Stimulated activated CD4-positive, alpha-beta T cell treated with anti-CD3 and anti-CD28 coated beads, Interleukin-1b, Interleukin-23, amount 100 ng/mL, for 24 hours (primary cell): ENCODE measurements at places on chromosomes 11 and 22.

GRCh38 chr11:66322732-66323427 is 6.0 kb upstream of the CD248 start:
- DNase-seq: no peak

GRCh38 chr11:104764710-104765045 is 133.6 kb downstream of the CASP12 start:
- no peak for DNase-seq

GRCh38 chr11:36564376-36565030 is 3.3 kb upstream of the RAG1 start:
- peak; percentile 17 for DNase-seq

- DNase-seq: no peak
Measured at GRCh38 chr22:30277547-30278344, 11.1 kb upstream of the OSM start.

GRCh38 chr11:67020949-67021348 is 2.0 kb upstream of the SYT12 start:
- no peak for DNase-seq

DNA sequence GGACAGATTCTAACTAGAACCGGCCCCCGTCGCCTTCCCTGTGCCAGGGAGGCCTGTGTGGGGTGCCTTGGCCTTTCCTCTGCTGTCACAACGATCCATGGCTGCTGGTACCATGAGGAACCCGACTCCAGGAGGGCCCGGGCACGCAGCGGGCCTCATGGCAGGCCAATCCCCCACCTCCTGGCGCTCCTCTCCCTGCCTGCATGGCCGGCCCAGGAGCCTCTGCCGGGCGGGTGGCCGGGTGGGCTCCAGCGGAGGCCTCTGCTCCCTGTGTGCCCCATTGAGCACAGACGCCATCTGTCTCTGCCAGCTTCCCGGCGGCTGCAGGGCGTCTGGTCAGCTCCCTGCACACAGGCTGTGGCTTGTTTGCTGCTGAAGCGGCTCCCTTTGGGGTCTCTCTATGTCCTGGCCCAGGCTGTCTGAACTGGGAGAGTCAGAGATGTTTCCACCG is 86.5 kb downstream of the MYEOV start:
- DNase-seq: no peak

DNA sequence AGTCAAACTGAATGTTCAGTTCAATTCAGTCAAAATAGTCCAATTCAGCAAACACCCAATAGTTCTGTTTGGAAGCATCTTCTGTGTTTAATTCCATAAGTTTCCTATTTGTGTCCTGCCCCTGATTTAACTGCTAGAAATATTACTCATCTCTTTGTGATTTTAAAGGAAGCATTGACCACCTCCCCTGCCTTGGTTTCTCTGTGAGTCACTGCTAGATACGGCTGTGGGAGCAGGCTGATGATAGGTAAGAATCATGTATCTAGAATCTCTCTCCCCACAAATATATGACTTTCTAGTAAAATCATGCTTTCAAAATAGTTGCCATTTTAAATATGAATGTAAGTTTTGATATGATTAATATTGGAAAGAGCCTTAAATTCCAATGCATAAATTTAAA is 888.5 kb downstream of the NTM start:
- no peak for DNase-seq

- no peak for DNase-seq
Measured at GRCh38 chr11:126026579-126026978, 36.1 kb downstream of the CDON start.

- no peak for DNase-seq
Measured at GRCh38 chr22:31947296-31947695, 3.0 kb downstream of the YWHAH start.

- DNase-seq: no peak
Measured at GRCh38 chr11:102630598-102631448, 5.7 kb upstream of the MMP20 start.

DNA sequence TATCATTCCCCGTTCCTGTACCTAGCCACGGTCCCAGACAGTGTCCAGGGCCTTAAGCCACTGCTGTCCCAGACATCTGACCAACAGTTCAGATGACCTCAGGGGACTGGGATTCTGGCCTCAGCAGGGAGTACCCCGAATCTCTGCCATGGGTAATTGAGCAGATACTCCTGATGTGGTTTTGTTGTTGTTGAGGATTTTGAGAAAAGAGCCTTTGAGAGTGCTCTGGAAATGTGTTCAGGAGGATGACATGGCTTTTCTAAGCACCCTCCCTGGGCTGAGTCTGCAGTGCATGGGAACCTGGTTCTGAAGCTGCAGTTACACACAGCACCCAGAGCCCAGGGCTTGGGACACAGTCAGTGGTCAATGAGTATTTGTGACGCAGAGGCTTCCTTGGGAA is 30.4 kb downstream of the ADAMTS15 start:
- no peak for DNase-seq

DNA sequence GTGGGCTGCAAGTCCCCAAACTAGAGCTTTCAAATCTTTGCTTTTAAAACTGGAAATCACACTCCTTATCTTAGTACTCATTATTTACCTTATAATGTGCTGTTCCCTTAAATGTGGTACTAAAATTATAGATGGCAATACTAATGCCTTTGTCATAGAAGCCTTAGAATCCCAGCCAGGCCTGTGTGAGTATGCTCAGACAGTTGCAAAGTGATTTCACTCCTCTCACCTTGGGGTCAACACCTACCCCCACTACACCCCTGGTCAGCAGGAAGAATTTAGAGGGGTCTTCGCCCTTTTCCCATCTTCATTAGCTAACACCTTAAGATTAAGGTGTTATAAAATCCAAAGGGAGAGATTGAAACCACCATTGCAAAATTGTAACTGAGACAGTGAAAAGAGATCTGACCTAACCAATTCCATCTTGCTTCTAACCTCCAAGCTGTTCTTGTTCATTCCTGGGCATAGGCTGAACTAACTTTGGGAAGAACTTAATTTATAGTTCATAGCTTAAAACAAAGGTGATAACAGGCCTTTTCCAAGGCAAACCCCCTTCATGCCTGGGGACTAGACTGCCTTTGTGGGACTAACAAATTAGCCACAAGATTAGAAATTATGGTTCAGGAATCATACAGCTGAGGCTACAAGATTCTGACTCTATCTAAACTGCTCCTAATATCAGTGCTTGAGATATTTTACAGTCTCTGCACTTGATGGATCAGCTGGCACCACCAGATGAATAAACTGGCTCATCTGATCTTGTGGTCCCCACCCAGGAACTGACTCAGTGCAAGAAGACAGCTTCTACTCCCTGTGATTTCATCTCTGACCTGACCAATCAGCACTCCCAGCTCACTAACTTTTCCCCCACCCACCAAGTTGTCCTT is 10.4 kb upstream of the MRPL17 start:
- peak; percentile 15 for DNase-seq

GRCh38 chr11:63705526-63705925 is 24.2 kb downstream of the RTN3 start:
- no peak for DNase-seq

DNA sequence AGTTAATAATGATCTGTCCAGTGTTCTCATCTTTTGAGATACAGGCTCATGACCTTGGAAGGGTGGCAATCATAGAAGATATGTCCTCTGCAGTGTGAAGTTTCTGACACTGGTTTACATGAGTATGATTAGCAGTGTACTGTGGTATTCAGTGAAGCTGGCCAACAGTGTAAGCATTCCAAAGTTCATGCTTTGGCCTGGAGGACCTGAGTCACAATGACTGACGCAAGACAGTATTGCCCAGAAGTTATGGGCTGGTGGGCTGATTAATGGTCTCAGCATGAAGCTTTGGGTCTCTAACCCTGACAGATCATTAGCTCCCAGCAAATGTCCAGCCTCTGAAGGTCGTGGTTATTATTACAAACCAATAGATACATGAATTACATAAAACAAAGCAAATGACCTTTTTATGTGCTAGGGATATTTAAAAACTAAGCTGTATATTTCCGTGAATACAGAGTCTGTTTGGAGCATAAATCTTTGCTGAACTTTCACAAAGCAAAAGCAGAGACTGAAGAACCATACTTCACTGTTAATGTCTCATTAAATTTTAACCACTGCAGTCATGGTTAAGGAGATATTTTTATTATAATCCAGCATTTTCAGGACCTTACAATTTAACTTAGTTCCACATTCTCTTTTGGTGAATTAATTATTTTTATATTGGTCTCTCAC is 28.3 kb upstream of the USP47 start:
- DNase-seq: no peak

DNA sequence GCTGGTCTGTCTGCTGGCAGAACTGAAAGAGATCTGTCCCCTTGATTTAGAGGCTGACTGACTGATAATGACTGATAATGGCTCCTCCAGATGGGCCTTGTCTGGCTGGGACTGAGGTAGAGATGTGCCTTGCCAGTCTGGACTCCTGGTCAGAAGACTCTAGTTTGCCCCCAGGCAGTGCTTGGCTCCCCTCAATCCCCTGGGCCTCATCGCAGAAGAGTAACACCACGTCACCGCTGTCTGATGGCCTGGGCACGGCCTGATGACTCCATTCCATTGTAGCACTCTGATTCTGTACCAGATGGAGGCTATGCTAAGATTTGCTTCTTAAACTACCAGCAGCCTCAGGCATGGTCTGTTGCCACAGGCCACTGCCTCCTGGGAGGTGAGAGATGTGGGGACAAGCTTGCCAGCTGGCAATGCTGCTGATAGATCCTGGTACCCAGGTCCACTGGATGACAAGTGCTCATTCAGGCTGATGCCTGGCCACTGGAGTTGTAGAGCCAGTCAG is 19.1 kb downstream of the CYB5R2 start:
- no peak for DNase-seq

- DNase-seq: peak; percentile 17
Measured at GRCh38 chr22:22666307-22667091, 22.1 kb downstream of the GGTLC2 start.

- DNase-seq: no peak
Measured at GRCh38 chr11:110095554-110095953, 2.4 kb downstream of the ZC3H12C start.

GRCh38 chr11:103546236-103546635 is 437.0 kb downstream of the DYNC2H1 start:
- DNase-seq: no peak

- no peak for DNase-seq
Measured at GRCh38 chr11:35954205-35954604, 10.3 kb downstream of the LDLRAD3 start.

GRCh38 chr11:23727794-23728193 is 769.1 kb upstream of the LUZP2 start:
- no peak for DNase-seq

GRCh38 chr11:97163631-97164191 is 773.9 kb downstream of the JRKL start:
- no peak for DNase-seq

DNA sequence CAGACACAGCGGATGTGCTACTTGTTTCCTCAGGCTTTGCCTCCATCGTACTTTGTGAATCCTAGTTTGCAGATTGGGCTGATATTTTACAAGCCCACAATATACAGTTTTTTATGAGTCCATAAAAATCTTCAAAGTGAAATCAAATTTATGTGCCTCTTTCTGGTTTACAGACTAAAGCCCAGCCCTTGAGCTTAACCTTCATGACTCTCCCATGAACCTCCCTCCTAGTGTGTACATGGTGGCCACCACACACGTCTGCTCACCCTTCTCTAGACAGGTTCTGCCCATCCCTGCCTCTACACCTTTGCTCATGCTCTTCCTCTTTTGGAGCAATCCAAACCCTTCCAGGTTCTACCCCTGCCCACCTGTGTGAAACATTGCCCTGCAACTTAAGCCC is 129.4 kb downstream of the TENM4 start:
- no peak for DNase-seq

- no peak for DNase-seq
Measured at GRCh38 chr11:134530636-134531326, 118.7 kb upstream of the B3GAT1 start.

DNA sequence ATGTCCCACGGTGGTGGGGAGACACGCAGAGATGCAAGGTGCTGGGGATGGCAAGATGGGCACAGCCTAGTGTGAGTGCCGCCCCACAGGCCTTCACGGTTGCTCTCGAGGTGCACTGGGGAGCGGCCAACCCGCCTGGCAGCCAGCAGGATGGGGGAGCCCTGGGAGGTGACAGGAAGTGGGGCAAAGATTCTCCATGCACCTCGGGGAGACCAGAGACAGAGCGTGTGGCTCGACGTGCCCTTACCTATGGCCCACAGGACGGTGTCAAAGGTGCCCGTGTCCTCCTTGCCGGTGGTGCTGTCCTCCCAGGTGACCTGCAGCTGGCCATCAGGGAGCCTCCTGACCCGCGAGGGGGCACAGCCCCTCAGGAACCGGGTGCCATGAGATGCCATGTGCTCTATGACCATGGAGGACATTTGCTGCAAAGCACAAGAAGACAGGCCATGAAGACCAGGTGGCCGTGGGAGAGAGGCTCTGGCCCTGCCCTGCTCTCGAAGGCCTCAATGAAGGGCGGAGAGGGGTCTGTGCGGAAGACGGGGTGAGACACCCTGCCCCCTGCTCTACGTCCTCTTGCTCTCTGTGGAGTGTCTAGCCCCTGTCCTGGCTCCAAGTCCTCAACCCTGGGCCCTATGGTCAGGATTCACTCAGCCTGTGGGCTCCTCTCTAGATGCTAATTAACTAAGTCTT is 40.6 kb upstream of the GNB1L start:
- DNase-seq: no peak

DNA sequence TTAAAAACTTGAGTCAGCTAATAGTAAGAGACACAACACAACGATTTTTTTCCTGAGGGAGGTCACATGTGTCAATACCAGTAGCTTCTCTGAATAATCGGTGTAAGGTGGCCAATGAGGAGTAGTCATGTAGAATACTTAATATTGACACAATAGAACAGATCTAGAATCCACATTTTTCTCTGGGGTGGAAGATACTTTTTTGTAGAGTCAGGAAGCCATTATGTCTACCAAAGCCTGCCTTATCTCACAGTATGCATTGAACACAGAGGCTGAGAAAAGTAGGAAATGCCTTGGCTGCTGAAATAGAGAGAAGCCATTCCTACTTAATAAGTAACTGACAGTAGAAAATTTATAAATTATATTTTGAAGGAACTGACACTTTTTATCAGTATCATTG is 725.0 kb downstream of the METTL15 start:
- DNase-seq: no peak

DNA sequence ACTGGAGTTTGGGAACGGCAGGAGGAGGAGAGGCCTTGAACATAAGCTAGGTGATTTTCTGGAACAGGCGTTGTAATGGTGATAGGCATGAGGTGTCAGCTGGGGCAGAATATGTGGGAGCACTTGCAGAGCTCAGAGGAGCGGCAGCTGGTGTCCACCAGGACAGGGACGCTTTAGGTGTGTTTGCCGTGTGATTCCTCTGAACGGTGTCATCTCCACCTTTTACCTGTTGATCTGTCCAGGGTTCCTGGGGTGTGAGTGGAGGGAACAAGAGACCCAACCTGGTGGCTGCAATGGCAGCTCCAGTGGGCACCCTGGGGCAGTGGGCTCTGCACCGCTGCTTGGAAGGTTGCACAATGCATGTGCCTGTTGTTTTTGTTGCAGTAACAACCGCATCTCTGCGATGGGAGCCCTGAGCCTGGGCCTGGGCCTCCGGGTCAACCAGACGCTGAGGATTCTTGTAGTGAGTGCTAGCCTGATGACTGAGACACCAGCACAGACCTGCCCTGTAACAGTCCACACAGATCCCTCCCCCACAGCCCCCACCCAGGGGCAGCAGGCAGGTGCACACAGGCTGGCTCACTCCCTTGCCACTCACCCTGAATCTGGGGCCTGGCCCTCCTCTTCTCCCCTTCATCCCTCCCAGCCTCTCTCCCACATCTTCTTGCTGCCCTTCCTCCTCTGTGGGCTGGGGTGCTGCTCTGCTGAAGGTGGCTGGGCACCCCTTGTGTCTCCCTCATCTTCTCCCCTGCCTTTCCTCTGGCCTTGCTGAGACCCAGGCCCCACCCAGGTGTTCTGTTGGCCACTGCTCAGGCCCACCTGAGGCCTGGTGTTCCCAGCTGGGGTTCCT is 9.2 kb downstream of the LRRC74B start:
- DNase-seq: no peak

- no peak for DNase-seq
Measured at GRCh38 chr11:66192181-66192863, 76.1 kb upstream of the RAB1B start.
